ENCODE measurements at places on chromosomes 1 and 21. TPM values are rescaled to one million over a fixed set of nuclear protein-coding genes. Genes with fewer than 3 reads are reported as not detected.

DNA sequence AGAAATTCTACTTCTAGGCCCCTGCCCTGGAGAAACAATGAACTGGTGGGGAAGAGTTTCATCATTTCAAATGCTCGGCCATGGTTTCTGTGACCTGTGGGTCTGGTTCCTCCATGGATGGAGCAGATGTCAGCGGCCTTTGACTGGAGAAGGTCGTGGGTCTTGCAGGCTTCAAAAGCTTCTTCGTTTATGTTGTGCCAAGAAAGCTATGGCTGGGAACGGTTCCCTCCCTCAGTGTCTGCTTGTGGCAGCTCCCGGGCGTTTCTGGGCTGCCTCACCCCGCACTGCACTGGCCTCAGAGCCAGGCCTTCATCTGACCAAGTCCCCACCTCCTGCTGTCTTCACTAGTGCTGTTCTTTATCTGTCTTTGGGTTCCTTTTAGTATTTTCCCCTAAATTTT, 46.4 kb upstream of the POFUT2 start:
- no peak for DNase-seq

DNA sequence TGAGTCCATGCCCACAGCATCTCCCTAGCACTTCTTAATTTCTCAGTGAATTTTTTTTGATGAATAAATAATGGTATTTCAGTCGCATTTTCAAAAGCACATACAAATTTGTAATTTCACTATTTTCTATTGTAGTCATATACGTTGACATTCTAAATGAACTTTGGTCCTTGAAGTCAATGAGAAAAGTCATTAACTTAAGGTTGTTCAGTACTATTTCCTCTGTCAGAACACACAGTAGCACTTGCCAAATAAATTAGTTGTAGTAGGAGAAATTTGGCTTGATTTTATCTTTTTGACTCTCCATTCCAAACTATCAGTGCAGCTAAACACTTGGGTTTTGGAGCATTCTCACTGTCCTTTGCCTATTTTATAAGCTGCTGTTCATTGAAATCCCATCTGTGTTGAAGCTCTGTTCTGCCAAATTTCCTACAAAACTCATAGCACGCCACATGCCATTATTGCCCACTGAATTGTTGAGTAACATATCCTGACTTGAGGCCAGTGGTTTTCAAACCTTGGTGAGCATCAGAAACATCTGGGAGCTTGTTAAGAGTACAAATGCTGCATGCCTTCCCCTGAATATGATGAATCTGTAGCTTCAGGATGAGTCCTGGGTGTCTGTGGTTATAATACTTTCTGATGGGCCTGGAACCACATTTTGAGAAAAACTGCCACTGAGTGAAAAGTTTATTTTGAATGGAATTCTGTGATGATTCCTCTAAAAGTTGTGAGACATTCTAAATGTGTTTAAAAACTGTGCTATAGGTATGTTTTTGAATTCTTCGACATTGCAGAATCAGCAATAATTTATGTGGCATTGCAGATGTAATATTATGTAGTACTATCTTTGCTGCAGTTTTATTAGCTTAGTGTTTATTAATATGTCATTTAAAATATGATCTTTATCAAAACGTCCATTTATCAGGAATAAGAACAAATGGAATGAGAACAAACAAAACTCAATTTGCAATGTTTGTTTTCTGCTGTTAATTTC, 78.9 kb downstream of the DNM3 start:
- no peak for DNase-seq

DNA sequence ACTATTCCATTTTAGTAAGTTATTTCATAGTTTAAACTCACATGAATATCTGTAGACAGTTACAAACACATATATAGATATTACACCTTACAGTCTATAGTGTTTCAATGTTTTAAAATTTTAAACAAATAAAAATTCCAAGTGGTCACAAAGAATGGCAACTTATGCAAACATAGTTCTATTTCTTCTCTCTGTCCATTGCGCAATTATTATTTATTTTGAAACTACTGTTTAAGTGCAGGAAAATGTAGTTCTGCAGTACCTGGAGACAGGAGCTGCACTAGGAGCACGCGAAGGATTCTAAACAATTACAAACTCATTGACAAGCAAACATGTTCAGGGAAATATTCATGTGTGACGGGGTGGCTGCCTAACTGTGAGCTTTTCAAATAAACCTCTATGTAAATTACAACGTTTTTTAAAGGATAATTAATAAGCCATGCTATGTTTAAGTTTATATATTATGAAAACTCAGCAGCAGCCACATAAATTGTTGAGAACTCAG, 312.0 kb upstream of the DUSP10 start:
- no peak for DNase-seq

The GBP5 gene
- not detected for total RNA-seq

DNA sequence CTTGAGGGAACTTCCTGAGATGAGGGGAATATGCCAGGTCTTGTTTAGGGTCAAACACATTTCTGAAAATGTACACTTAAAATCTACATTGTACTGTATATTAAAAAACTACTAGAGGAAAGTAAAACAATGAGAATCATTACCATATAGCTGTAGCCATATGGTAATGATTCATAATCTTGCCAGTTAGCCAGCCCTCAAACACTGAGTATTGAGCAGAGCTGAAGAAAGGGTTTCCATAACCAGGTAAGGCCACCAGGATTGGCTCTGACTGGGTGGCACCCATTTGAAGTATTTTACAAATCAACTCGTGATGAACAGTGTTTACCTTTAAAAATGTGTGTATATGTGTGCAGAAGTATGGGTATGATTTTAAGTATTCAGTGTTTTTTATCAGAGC, 226.7 kb downstream of the SLC45A1 start:
- no peak for DNase-seq

Measured in HepG2 (cell line).